Left forelimb (tissue), 1 donor: ENCODE measurements at places on chromosomes 16 and 17.
A peak's percentile ranks its signal among the peaks of the same experiment; 100 is the strongest.

DNA sequence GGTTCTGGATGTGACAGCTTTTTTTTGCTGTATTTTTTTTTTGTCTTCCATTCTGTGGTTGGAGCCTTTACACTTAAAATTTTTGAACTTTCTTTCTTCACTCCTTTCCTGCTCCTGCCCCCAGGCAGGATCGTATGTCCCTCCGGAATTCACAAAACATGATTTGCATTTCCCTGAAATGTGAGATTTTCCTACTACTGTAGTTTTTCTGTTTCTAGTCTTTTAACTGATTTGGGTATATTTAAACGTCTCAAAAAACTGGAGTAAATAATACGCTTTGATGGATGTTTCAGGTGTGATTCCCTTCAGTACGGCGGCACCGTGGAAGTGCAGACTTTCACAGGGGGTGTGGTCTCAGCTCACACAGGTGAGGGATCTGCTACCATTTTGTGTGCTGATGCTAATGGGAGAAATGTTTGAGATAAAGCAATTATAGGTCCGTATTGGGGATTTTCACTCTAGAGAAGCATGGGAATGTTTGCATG lies 686 bp downstream of the SRCAP start:
- no peak for DNase-seq

- DNase-seq = no peak
Measured at GRCh38 chr17:63395075-63395805, 50.9 kb downstream of the CYB561 start.

DNA sequence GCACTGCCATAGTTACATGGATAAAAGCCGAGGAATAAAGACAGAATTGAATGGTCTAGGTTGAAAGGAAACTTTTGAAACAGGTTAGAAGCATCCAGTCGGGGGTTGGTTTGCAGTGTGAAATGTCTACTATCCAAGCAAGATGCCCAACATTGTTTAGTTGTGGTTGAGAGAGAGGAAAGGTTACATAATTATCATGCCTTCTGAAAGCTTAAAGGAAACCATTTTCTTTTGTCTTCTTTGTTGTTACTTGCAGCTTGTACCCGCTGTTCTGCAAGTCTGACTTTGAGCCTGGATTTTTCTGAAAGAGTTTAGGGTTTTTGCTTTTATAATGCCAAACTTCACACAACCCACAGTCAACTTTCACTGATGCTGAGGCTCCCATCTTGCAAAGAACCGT lies 167.9 kb downstream of the AXIN2 start:
- no peak for DNase-seq

- DNase-seq = no peak
Measured at GRCh38 chr16:88316151-88316550, 66.6 kb upstream of the ZNF469 start.

GRCh38 chr16:7583396-7583795 lies 250.8 kb downstream of the RBFOX1 start:
- DNase-seq = no peak

DNA sequence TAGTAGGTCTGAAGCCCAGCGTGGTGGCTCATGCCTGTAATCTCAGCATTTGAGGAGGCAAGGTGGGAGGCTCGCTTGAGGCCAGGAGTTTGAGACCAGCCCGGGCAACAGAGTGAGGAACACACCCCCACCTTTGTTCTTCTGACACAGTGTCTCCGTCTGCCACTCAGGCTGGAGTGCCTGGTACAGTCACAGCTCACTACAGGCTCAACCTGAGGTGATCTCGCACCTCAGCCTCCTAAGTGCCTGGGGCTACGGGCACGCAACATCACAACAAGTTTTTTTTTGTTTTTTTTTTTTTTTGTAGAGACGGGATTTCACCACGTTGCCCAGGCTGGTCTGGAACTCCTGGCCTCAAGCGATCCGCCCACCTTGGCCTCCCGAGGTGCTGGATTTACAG lies 6.7 kb upstream of the TLCD3A start:
- no peak for DNase-seq

DNA sequence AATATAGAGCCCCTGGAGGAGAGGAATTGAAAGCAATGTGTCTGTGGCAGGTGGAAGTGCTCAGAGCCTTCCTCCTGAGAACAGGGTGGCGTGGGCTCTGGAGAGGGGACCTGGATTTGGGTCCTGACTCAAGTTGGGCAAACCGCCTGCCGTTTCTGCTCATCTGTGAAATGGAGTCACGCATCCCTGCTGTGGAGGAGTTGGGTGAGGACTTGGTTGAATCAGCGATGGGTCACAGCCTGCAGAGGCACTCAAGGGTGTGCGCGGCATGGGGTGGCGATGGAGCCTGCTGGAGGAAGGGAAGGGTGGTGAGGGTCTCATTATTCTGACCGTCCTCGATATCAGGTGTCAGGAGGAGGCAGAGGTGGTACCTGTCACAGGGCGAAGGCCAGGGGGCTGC lies 3.1 kb downstream of the ADAD2 start:
- DNase-seq = no peak

DNA sequence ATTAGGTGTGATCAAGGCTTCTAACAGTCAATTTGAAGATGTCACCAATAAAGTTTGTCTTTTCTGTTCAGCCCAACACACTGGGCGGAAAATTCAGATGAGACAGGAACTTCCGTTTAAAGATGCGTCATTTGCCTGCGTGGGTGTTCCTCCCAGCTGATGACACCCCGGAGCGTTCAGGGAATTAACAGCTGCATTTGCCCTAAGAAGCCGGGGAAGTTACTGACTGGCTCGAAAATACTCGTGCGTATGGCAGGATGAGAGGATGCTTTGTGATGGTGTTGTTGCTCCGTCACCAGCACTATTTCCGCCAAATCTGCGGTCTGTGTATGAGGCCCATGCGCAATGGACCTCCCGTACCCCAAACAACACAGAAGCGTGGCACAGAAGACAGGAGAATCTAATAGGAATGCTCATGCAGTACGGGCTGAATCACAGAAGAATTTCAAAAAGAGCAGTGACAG lies 11.9 kb upstream of the PVALEF start:
- DNase-seq = no peak

- DNase-seq = no peak
Measured at GRCh38 chr16:81647527-81647926, 131.6 kb upstream of the PLCG2 start.

- DNase-seq = no peak
Measured at GRCh38 chr17:56638591-56639051, 45.1 kb downstream of the NOG start.

- no peak for DNase-seq
Measured at GRCh38 chr17:64057701-64058263, 37.3 kb upstream of the ICAM2 start.

DNA sequence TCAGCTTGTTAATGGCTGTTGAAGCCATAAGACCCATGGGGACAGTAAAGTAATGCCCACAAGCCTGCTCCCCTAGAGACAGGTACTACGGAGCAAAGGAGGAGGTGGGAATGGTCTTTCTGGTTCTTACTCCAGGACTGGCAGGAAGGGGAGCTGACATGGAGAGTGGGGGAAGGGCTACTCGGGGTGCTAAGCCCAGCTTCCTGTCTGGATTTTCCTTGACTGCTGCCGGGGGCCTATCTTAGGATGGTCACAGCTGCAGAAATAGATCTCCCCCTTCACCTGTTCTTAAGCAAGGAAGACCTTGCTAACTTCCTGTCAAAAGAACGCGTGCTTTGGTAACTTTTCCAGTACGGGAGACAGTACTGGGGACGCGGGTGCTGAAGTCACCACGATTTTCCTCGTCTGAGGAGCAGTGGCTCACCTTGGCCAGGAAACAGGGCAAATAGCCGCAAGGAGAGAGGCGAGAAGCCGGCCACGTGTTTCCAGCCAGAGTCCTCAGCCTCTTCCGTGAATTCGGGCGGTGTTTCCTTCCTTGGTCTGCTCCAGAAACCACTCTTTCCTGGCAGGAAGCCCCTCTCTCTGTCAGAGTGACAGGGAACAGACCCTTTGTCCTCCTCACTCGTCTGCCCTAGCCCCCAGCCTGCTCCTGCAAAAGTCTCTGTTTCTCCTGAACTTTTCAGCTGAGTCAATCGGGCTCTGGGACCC lies 656 bp upstream of the PRR29 start:
- DNase-seq = no peak

DNA sequence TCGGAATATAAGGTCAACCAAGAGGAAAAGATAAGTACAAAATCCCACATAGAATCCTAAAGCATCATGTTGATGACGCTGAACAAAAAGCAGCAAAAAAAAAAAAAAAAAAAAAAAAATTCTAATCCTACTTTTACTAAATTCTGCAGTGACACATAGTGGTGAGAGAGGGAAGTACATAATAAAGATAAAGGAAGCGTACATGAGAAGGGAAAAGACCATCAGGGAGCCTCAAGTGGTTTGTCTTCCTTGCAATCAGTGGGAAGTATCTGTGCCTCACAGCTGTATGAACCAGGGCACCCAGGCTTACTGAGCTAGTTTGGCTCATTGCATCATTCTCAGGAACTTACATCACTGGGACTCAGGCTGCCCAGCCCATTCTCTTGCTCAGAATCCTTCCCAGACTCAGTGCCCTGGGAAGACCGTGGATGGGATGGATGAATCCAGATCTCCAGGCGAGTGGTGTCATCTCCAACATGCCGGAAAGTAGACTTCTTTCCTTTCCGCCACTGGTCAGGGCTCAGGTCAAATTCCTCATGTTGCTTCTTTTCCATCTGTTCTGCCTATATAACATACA lies 21.2 kb downstream of the SMG6 start:
- no peak for DNase-seq

DNA sequence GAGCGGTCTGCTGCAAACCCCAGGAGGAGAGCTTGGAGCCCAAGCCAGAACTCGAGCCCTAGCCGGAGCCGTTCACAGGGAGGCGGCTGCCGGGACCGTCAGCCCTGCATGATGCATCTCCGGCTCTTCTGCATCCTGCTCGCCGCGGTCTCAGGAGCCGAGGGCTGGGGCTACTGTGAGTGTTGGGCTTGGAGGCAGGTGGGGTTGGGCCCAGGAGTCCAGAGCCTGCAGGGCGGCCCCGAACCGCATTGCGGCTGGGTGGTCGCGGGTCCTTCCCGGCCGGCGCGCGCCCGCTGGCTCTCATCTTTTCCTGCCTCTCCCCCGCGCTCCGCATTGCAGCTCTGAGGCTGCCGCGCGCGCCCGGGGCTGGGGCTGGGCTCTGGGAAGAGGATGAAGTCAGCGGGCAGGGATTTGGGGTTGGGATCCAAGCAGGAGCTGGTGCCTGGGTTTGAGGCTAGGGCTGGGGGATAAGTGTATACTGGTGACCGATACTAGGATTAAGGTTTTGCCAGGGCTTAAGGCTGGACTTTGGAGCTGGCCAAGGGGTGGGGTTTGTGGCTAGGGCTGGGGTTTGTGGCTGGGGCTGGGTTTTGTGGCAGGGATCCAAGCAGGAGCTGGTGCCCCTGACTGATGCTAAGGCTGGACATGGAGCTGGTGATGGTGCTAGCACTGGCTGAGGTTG lies 532 bp downstream of the CNTNAP1 start:
- peak; percentile 84 for DNase-seq

DNA sequence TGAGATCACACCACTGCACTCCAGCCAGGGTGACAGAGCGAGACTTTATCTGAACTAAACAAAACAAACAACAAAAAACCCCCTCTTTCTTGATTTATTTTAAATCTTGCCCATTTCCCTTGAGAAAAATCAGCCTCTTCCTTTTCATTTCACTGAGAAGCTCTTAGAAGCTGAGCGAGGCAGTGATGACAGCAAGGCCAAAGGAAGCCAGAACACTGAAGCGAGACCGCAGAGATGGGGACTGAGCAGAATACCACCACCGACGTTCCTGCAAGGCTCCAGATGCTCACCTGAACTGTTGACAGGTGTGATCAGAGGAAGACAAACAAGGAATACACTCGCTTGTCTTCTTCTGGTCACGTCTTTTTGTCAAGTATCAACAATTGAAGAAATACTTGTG lies 30.5 kb upstream of the IRF8 start:
- DNase-seq = no peak

GRCh38 chr16:8310323-8310722 lies 280.0 kb downstream of the TMEM114 start:
- DNase-seq = peak; percentile 65

GRCh38 chr16:50598936-50599361 lies 50.8 kb downstream of the NKD1 start:
- DNase-seq = no peak

- no peak for DNase-seq
Measured at GRCh38 chr17:20992987-20993862, 49.6 kb downstream of the USP22 start.

GRCh38 chr16:12484426-12484825 lies 319.3 kb downstream of the CPPED1 start:
- no peak for DNase-seq

DNA sequence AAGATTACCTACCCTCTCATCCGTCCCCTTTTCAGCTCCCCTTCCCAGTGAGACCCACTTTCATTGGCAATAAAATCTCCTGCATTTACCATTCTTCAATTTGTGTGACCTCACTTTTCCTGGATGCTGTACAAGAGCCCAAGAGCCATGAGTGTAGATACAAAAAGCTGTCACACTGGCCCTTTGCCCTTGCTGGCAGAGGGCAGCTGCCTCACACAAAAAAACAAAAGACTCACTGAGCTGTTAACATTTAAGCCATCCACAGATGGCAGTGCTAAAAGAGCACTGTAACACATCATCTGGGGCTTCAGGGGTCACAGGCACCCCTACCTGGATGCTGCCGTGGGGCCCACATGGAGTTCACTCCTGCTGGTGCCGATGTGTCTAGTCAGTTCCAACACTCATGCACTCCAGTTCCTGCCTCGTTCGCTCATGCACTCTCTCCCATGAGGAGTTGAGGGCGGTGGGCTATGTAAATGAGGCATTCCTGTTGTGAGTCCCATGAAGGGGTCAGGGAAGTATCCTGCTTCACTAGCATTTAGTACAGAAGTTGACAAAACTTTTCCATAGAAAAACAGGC lies 123.1 kb downstream of the CA10 start:
- DNase-seq = no peak

DNA sequence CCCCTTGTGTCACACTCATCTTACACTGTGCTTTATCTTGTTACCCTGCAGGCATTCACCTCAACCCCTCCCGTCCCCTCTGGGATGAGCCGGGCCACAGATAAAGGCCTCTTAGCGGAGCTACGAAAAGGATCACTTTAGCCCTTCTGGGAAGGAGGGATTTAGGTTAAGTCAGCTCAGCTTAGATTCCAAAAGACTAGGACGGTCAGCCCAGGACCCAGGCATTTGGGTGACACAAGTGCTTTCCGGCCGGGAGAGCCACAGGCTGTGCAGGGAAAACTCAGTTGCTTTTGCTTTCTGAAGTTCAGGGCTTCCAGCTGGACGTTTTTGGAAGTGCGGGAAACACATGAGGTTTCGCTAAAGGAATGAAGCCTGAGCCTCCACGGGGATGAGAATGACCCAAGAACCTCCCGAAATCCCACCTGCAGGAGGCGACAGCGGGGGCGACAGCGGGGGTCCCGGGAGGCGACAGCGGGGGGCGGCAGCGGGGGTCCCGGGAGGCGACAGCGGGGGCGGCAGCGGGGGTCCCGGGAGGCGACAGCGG lies 11.6 kb upstream of the METRNL start:
- DNase-seq = peak; percentile 62
